ENCODE measurements at places on chromosomes 11 and 22. TPM values are rescaled to one million over a fixed set of nuclear protein-coding genes. Genes with fewer than 3 reads are reported as not detected.

Gene MYBPC3
- 0.15 TPM for total RNA-seq

Gene SPCS2
- 126 TPM for total RNA-seq

Gene LMF2
- 42.2 TPM for total RNA-seq

Gene NEU3
- 10.1 TPM for total RNA-seq

Gene MYEOV
- total RNA-seq = 0.52 TPM

Gene MMP7
- 0.42 TPM for total RNA-seq

Gene ART1
- total RNA-seq = not detected

Gene MYH9
- total RNA-seq = 1,564 TPM

Gene RIMBP3B
- not detected for total RNA-seq

Gene GAL3ST3
- total RNA-seq = not detected

Gene LGR4
- total RNA-seq = 19.5 TPM

Gene PYGM
- 12.9 TPM for total RNA-seq

Gene ENTHD1
- 0.12 TPM for total RNA-seq

Gene SMTNL1
- total RNA-seq = not detected

Gene KDELR3
- total RNA-seq = 24.0 TPM

Gene TEX12
- 0.57 TPM for total RNA-seq

Gene IGSF22
- total RNA-seq = 0.58 TPM

Gene RGL4
- 1.2 TPM for total RNA-seq

Gene MMP1
- not detected for total RNA-seq

Gene SAA1
- 69.0 TPM for total RNA-seq

Gene PATE2
- total RNA-seq = not detected

Gene TTC36
- not detected for total RNA-seq

Gene JHY
- 7.1 TPM for total RNA-seq

Gene SYT13
- total RNA-seq = not detected

Gene OR52I1
- total RNA-seq = not detected

Gene TPBGL
- 0.36 TPM for total RNA-seq

Gene SPON1
- total RNA-seq = 36.9 TPM

Gene OSM
- 1.4 TPM for total RNA-seq

Gene MPEG1
- total RNA-seq = 27.1 TPM

Gene FUT4
- 8.7 TPM for total RNA-seq

Gene MAP6
- total RNA-seq = 8.8 TPM

Gene SBF2
- total RNA-seq = 82.0 TPM

Gene MPPED2
- total RNA-seq = 20.4 TPM

Gene MMP8
- 0.60 TPM for total RNA-seq

Gene ANO9
- total RNA-seq = 2.8 TPM

Gene CDC42EP1
- total RNA-seq = 69.1 TPM

Gene TIGD3
- total RNA-seq = 0.16 TPM

Gene TRIM49
- total RNA-seq = not detected

Gene VSIG2
- 3.8 TPM for total RNA-seq

Gene TRIM48
- not detected for total RNA-seq

Gene SMIM38
- total RNA-seq = 2.8 TPM

Gene C11orf87
- not detected for total RNA-seq

Gene AASDHPPT
- total RNA-seq = 20.0 TPM

Gene MS4A1
- 1.1 TPM for total RNA-seq

Gene LRRC32
- total RNA-seq = 174 TPM

Gene UBQLNL
- total RNA-seq = 0.88 TPM

Gene SGSM1
- 9.5 TPM for total RNA-seq

Gene GRM5
- 3.4 TPM for total RNA-seq

Gene POTEH
- total RNA-seq = not detected

Gene SLC3A2
- total RNA-seq = 98.6 TPM

Gene IFITM5
- not detected for total RNA-seq

Gene OR8D1
- not detected for total RNA-seq

Gene CUL5
- total RNA-seq = 34.3 TPM

Measured in aorta (tissue), 5 donors.